NCI-H187 treated with DMSO at 0.1 percent for 48 hours (cell line): ENCODE measurements at places on chromosomes 1 and 21.

- DNase-seq = no peak
Observed at GRCh38 chr1:108815566-108815965, 41.3 kb downstream of the AKNAD1 start.

DNA sequence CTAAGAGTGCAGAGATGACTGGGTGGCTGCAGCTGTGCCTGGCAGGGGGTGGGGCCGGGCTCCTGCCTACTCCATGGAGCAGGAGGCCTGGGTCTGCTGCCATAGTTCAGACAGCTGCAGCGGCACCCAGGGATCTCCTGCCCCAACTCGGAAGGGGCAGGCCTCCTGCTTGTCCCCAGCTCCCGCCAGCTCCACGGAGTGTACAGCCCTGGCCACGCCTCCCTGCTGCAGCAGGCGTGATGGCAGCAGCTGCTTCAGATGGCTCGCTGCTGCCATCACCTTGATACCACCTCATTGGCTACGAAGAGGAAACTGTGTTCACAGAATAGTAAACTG, 35.9 kb downstream of the ACTL8 start:
- DNase-seq = no peak

DNA sequence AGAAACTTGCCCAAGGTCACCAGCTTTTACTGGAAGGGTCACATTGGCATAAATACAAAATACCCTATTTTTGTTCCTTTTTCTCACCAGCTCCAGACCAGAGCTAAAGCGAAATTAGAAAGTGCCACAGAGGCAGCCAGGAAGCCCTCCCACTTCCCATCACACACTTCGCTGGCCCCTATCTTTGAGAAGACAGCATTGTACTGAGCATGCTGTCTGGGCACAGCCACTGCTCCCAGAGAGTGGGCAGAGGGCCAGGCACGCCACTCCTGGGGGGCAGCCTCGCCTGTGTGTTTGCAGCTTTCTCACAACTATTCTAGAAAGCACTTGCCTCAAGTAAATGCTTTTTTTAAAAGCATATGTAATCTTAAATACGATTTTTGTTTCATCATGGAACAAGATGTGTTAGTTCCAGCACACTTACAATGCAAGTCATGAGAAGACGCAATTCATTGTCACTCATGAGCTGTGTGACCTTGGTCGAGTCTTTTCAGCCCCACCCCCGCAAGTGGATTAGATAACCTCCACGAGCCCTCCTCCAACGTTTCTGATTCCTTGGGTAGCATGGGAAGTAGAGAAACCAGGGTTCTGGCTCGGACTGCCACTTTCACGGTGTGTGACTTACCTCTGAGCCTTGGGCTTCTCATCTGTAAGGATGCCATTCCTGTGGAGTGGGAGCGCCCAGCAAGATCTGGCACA, 25.7 kb upstream of the EPHA8 start:
- no peak for DNase-seq

- DNase-seq = no peak
Observed at GRCh38 chr1:194535369-194535768, 1349.0 kb upstream of the B3GALT2 start.

DNA sequence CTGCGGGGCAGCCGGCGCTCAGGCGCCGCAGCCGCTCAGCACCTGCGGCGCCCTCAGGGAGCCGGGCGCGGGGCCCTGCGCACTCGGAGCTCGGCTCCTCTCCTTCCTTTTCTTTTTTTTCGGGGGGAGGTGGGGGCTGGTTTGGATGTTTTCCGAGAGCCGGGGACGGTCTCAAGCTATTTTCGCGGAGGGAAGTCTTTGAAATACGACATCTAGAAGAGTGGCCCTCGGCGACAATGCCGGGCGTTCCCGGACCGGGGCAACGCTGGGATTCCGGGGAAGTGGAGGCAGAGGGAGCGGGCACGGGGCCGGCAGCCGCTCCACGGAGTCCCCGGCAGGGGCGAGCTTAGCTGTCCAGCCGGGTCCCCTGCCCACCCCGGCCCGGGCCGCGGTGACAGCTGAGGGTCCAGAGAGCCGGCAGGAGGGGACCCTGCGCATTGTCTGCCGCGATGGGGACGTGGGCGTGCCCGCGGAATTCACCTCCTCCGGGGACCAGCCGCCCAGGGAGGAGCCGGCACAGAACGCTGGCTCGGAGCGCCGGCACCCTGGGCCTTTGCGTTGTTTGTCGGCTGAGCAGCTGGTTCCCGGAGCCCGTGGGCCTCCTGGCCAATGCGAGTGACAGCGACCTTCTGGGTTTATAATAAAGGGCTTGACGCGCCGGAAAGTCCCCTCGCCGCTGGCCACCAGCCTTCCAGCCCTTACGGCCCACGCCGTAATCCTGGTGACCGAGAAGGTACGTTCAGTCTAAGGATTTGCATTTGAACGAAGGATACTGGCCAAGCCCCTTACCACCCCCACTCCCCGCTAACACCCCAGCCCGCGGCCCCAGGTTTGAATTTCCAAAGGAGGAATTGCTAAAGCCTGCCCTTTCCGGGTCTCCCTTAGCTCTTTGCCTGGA, 582 bp downstream of the SLC37A1 start:
- DNase-seq = no peak

DNA sequence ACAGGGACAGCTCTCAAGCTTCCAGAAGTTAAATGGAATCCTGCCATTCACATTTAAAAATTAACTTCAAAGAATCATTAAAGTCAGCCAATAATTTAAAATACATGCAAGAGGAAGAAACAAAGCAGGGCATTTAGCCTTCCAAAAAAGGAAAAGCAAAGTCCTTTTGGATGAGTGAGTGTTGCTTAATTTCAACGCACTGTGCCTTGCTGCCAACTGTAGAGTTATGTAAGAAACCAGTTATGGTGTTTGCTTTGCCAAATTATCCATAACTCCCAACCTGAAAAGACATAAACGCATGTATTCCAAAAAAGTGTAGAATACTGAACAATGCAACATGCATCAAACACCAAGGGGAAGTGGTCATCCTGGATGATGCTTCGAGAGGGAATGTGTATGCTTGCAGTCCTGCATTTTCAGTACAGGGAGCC, 16.1 kb upstream of the KCNE1 start:
- no peak for DNase-seq

DNA sequence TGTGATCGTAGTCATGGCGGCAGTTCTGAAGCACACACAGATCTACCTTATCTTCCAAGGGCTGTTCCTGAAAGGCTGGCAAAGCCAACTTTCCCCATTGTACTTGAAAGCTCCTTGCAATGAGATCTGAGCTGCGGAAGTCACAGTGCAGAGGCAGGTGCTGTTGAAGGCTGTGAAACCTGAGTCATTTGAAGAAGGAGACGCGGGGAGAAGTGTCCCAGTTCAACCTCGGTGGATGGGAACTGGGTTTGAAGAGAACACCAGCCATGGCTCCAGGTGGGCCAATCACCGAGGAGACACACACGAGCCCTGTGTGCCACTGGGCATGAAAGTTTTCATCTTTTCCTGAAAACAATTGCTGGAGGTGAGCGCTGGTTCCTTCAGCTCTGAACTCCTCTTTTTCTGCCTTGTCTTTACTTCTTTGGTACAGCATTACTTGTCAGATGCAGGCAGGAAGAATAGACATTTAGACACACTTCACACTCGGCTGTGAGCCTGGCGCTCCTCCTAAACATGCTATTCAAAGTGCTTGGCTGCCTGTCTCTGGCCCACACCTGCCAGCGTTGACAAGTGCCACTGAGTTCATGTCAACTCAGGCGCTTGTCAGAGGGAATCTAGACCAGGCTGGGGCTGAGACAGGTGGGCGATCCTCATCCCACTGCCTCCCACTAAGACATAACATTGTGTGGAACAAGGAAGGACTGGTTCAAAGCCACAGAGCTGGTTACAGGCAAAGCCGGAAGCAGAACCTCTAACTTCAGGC, 25.7 kb upstream of the PDE9A start:
- no peak for DNase-seq

DNA sequence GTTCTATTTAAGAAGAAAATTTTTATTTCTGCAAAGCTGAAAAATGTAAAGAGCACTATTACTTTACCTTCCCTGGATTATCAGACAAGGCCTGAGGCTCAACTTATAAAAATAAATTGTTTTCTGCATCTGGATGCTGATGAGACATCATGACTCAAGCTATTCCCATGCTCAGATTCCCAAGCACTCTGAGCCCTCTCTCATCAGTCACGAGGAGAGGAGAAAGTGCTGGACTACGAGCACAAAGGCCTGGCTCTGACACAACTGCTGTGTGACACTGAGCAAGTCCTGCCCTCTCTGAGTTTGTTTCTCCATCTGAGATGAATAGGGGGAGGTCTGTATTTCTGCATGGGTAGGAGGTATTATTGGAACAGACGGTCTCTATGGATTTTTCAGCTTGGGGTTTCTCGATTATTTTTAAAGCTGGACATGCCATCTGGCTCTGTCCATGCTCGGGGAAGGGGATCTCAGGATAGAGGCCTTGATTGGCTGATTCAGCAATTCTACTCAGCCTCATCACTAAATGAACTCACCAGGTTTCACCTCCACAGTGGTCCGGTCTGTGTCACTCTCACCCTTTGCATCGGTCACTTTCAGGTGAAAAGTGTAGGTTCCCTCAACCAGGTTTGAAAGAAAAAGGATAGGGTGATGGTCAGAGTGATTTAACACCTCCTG, 107.7 kb downstream of the KIAA0319L start:
- DNase-seq = no peak

- no peak for DNase-seq
Observed at GRCh38 chr21:34857874-34858273, 189.1 kb downstream of the CLIC6 start.

GRCh38 chr1:119147661-119148090, 7.2 kb upstream of the WARS2 start:
- DNase-seq = no peak

GRCh38 chr1:217135987-217136894, 413.0 kb upstream of the ESRRG start:
- no peak for DNase-seq

GRCh38 chr21:37686991-37687810, 229.1 kb downstream of the KCNJ6 start:
- DNase-seq = no peak

DNA sequence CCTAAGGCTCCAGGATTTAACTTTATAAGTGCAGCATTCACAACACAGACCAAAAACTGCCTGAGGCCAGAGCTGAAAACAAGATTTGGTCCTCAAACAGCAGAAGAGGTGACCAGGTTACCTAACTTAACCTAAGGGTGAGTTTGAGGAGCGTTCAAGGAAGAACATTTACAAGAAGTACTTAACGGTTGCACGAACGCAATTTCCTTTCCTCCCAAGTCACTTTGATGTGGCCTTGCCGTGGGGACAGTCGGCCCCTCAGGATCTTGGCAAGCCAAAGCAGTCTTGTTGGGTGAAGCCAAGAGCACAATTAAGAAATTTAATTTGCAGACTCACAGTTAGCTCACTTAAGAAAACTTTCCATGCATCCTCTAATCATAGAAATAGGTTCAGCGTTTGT, 202.6 kb upstream of the COA6 start:
- no peak for DNase-seq

- DNase-seq = no peak
Observed at GRCh38 chr1:8701794-8702471, 115.5 kb downstream of the RERE start.

GRCh38 chr1:239744851-239745250, 346.8 kb upstream of the FMN2 start:
- no peak for DNase-seq
